Activated CD4-positive, CD25-positive, alpha-beta regulatory T cell treated with anti-CD3 and anti-CD28 coated beads, Interleukin-2, amount 50 U/mL, for 72 hours (primary cell): ENCODE measurements at places on chromosomes 3 and 15.

- DNase-seq: no peak
Observed at GRCh38 chr15:68325726-68326125, 48.2 kb downstream of the FEM1B start.

GRCh38 chr3:60323651-60324050 is 927.6 kb downstream of the FHIT start:
- no peak for DNase-seq

DNA sequence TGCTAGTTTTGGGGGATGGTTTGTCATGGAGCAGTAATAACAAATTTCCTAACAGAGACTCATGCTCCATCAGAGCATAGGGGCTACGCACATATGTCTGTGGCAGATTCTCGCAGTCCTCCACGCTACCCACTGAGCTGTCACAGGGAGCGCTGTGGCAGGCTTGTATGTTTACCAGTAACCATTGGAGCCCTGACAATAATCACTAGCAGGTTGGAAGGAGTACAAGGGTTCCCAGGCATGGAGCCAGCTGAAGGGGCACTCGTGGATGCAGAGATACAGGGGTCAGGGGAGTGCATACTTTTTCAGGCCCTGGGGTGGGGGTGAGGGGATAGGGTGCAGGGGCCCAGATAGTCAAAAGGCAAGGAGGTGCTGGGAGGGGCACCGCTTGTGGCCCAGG is 7.9 kb upstream of the GP9 start:
- DNase-seq: no peak

DNA sequence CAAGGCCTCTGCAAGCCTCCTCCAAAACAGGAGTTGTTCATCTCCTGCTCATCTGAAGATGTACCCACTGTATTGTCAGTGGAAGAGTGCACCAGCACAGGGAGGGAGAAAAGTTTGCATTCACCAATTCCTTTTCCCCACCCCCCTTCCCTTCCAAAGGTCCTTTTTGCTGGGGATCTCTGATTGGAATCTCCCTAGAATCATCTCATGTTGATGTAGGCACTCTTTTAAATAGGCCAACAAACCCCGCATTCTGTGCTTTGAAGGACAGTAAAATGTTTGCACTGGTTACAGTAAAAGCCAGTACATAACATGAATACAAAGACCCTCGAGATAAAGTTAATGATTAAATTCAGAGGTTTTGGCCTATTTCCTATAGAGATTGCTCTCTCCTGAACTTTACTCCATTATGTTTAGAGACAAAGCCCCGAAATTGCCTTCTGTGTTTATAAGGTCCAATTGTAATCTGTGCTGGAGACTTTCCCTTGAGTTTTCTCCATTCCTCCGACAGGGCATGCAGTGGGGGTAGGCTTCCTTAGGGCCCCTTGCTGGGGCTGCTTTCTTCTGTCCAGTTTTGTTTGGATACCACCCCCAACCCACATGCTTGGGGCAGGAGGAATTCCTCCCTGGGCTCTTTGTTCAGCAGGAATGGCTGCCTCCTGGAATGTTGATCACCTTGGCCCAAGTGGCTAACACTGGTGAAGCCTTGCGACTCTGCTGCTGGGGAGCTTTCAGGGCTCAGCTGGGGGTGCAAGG is 22.5 kb downstream of the TRIM71 start:
- no peak for DNase-seq

- DNase-seq: no peak
Observed at GRCh38 chr15:63379492-63380150, 2.0 kb downstream of the CA12 start.
